ENCODE measurements at places on chromosomes 12 and 14. TPM values are rescaled to one million over a fixed set of nuclear protein-coding genes. Genes with fewer than 3 reads are reported as not detected.
A peak's percentile ranks its signal among the peaks of the same experiment; 100 is the strongest.

DNA sequence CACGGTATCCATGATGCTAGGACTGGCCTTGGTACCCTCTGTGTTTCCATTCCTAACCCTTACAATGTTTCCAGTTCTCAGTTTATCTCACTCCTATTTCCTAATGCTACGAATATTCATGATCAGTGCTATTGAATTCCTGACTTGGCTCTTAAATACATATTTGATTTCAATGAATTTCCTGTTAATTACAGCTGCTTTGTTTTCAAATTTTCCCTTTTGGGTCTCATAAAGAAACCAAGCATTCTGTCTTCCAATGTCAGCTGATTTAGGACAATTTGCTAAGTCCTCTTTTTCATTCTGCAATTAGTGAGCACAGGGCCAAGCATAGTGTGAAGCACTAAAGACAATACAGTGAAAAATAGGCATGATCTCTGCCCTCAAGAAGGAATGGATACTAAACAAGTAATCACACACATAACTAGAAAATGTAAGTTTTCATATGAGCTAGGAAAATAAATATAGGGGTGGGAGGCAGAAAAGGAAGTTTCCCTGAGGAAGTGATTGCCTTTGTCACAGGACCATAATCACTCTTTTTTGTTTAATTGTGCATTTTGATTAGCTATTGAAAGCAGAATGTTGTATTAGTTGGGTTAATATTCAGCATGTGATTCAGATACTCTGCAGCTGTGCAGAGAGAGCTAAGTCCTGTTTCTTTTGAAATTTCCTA, 88.5 kb downstream of the KCNC2 start:
- no peak for DNase-seq

DNA sequence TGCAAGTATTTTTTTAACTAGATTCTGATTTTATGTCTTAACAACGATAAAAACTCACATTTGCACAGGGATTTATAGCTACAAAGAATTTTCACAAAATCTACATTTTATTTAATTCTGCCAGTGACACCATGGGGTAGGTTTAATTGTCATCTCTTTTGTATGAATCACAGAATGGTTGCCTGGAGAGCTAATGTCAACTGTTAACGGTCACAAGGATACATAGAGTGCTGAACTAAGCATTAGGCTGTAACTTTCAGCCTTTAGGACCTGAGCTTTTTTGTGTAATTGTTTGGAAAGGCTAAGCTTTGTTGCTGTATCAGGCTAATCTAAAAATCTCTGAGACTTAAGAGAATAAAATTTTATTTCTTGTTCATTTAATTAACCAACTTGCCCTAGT, 465.3 kb upstream of the TBX3 start:
- DNase-seq = no peak

GRCh38 chr12:105907982-105908381, 230.8 kb downstream of the NUAK1 start:
- DNase-seq = no peak

GRCh38 chr12:96368233-96368632, 32.0 kb downstream of the CDK17 start:
- peak; percentile 9 for DNase-seq

DNA sequence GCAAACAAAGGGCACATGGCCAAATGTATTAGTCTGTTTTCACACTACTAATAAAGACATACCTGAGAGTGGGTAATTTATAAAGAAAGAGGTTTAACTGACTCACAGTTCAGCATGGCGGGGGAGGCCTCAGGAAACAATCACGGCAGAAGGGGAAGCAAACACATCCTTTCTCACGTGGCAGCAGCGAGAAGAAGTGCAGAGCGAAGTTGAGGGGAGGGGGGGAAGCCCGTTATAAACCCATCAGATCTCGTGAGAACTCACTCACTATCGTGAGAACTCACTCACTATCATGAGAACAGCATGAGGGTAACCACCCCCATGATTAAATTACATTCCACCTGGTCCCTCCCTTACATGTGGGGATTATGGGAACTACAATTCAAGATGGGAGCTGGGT, 66.1 kb downstream of the ST8SIA1 start:
- DNase-seq = no peak

DNA sequence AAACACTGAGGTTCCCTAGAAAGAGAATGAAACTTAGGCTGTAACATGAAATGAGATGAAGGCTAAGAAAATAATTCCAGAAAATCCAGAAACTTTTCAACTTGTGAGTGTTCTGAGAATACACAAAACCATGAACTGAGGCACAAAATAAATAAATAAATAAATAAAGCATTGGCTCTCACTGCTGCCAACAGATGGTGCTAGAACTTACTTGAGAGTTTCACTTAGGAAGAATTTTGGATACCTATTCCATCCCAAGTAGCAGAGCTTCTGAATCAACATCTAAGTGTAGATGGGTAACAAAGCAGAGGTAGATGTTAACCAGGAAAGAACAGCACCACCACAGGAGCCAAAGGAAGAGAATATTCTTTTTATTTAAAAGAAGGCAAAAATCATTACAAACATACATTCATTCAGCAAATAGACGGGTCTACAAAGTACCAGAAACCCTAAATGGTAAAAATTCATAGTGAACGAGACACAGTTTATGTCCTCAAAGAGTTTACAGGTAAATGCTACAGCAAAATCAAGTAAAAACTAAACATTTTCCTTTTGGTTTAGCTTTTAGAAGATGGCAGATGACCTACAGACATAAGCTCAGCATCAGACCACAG, 16.7 kb downstream of the EPS8 start:
- DNase-seq = no peak

GRCh38 chr14:93987376-93987775, 9.7 kb upstream of the CCDC197 start:
- no peak for DNase-seq

DNA sequence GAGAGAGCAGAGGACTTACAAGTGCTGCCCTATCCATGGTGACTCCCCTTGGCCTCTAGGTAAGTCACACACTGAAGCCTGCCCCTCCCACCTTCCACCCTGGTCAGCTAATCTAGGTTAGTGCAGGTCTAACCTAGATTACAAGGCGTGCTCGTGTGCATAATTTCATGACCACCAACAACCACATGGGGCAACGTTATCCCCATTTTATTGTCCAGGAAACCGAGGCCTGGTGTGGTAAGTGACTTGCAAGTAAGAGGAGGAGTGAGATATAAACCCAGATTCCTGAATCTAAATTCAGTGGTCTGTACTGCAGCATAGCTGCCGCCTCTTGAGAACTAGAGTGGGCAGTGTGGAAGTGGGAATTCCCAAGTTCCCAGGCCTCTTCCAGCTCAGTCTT, 171.1 kb downstream of the DAD1 start:
- no peak for DNase-seq

GRCh38 chr12:10158406-10158805, 13.5 kb downstream of the OLR1 start:
- no peak for DNase-seq

DNA sequence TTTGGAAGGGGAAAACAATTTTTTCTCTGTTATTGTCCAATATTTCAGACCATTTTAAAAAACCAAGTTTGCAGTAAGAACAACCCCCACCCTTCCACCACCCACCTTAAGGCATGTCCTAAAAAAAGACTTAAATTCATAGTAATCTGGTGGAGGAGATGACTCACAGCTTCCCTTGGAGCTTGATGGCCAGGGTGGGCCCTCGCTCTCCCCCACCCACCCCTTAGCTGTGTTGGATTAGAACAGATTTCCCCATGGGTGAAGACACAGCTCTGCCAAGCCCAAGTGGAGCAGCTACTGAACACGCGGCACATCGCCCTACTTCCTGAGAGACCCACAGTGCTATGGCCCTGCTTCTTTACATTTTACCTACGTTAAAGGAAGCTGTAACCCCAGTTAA, 140.3 kb downstream of the GCH1 start:
- no peak for DNase-seq

- no peak for DNase-seq
Observed at GRCh38 chr12:98420461-98420860, 94.9 kb upstream of the TMPO start.

GRCh38 chr12:106645074-106645421, 62.2 kb downstream of the RFX4 start:
- DNase-seq = peak; percentile 86

DNA sequence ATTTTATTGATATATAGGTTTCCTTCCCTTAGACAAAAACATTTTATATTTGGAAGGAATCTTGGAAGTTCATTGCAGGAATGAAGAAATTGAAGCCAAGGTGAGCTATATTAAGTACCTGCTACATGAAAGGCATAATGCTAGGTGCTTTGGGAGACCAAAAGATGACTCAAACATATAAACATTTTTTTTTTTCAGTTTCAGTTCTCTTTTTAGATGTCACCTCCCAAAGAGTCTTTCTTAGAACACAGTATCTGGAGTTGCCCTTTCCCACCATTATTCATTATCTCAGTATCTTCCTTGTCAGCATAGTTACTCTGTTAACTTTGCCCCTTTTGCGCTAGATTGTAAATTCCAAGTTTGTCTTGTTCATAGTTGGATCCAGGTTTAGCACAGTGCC, 1.1 kb downstream of the LIN52 start:
- DNase-seq = peak; percentile 3

DNA sequence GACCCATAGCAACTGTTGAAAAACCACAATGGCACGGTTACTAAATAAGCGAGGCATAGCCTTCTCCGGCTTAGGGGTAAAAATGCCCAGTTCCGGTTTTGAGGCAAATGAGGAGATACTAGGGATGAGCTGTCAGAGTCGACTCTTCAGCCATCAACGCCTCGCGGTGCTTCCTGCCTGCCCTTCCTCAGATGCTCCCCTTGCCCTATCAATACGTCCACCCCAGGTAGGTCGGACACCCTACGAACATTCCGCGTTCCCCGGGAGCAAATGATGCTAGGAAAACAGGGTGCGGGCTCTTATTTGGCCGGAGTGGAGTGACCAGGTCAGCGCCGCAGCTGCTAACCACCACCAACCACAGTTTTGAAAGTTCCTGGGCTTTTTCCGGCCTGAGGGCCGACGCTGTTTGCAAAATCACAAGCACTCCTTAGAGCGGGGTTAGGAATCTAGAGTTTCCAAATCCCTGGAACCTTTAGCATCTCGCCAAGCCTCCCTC, 1.2 kb downstream of the SRSF9 start:
- peak; percentile 51 for DNase-seq

DNA sequence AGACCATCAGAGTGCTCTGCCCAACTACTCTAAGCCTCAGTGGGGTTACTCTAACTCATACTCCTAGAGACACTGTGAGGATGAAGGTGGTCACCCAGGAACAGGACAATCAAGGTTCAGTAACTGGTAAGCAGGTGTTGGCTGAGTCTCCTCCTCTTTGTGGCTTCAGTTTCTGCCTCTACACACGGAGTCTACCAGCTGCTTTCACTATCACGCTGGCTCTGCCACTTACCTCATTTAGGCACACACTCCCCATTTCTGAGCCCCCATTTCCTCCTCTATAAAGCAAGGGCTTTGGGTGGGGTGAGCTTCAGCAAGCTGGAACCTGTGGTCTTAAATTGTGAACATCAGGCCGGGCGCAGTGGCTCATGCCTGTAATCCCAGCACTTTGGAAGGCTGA, 7.3 kb upstream of the TCHP start:
- no peak for DNase-seq

GRCh38 chr12:127657036-127657435, 609.9 kb upstream of the TMEM132C start:
- no peak for DNase-seq

- DNase-seq = peak; percentile 89
Observed at GRCh38 chr14:104680806-104681688, 8.4 kb upstream of the INF2 start.

GRCh38 chr14:95713596-95714371, at the start of gene TCL1A:
Gene TCL1A, minus strand, starts transcription at chr14:95714125. Its CDS starts 59 bp downstream, at chr14:95714066.
- DNase-seq = no peak

DNA sequence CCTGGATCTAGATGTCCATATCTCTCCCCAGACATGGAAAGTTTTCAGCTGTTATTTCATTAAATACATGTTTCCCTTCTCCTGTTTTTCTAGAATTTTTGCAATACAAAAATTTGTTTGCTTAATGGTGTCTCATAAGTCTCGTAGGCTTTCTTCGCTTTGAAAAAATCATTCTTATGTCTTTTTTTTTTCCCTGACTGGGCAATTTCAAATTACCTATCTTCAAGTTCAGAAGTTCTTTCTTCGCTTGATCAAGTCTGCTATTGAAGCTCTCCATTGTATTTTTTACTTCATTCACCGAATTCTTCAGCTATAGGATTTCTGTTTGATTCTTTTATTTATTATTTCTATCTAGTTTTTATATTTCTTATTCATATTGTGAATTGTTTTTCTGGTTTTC, 130.2 kb upstream of the WSCD2 start:
- no peak for DNase-seq

- peak; percentile 34 for DNase-seq
Observed at GRCh38 chr12:9372202-9372601, 164.0 kb upstream of the PZP start.

GRCh38 chr12:50799908-50800307, 36.0 kb downstream of the ATF1 start:
- DNase-seq = no peak

DNA sequence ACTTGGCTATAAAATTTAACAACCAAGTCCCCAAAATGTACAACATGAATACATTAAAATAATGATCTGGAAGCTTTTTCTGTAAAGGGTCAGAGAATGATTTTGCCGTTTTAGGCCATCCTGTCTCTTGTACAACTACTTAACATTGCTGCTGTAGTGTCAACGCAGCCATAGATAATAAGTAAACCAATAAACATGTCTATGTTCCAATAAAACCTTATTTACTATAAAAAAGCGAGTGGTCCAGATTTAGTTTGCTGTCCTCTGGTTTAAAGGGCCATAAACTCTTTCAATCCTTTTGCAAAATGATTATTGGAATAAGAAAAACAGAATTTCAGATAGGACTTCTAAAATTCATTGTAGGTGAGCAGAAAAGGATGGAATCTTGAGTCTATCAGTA, 29.2 kb downstream of the SBNO1 start:
- DNase-seq = no peak

GRCh38 chr12:34597548-34598351, 575.5 kb downstream of the ALG10 start:
- DNase-seq = no peak

DNA sequence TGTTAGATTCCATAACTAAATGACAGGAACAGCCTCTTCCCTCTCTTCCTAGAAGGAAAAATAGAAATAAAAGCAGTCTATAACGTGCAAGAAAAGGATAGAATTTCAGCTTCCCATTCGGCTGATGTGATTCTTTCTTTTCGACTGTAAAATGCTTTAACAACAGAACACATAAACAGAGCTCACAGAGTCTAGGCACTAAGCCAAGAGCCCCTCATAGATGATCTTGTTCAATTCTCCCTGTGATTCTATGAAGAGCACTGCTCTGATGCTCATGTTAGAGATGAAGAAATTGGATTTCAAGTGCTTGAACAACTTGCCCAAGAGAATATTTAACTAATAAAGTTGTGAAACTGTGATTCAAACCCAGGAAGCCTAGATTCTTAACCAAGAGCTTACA, 232.7 kb downstream of the RPAP3 start:
- DNase-seq = no peak

The IQSEC3 gene
- not detected for total RNA-seq

The SPSB2 gene
- total RNA-seq = 7.8 TPM

The SLC38A4 gene
- 0.09 TPM for total RNA-seq

The LHX5 gene
- total RNA-seq = 0.67 TPM

The DNAJC22 gene
- total RNA-seq = 0.17 TPM

The GPX2 gene
- total RNA-seq = 10.3 TPM

The PAX9 gene
- 3.7 TPM for total RNA-seq

The TAS2R7 gene
- total RNA-seq = not detected

The OLR1 gene
- total RNA-seq = not detected

The SLC17A8 gene
- total RNA-seq = not detected

The OR11H6 gene
- total RNA-seq = not detected

The GDF3 gene
- not detected for total RNA-seq

The DBX2 gene
- not detected for total RNA-seq

The SERPINA3 gene
- 5.2 TPM for total RNA-seq

The HOXC4 gene
- total RNA-seq = 0.83 TPM

The C1R gene
- total RNA-seq = 6.1 TPM

All from mammary epithelial cell (primary cell).